NCI-H2107 (cell line): ENCODE measurements at places on chromosomes 1 and 21.

DNA sequence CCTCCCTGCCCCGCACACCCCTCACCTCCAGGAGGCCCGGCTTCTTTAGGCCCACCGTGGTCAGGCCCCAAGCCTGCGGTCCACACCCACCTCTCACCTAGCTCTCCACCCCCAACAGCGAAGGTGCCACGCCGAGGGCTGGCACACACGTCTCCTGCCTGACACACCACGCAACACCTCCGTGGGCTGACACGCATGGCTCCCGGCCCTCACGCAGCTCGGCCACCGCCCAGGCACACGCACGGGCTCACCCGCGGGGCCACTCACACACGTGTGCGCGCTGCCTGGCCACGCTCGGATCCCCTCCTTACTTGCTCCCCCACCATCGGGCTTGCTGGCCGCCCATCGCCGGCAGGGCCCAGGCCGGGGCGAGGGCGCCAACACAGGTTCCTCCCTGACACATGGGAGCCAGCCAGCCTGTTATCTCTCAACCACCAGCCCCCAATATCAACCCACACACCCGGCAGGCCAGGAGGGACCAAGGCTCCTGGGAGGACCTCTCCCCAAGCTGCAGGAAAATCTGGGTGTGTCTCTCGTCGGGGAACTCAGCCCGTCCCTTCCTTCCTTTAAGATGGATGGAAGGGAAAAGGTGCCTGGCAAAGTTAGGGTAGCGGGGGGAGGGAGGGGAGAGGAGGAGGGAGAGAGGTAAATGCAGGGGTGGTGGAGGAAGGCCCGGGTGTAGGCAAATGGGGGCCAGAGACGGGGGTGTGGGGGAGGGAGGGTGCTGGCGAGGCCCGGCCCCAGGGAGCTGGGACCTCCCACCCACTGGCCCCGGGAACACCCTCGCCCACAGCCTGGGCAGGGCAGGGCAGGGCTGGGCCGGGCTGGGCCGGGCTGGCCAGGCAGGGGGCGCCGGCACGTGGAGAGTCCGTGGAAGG is 546 bp downstream of the ELOVL1 start:
- DNase-seq = no peak

GRCh38 chr1:174242856-174243255 is 83.5 kb downstream of the RABGAP1L start:
- DNase-seq = no peak

GRCh38 chr1:1911350-1912041 is 3.6 kb upstream of the CALML6 start:
- no peak for DNase-seq

DNA sequence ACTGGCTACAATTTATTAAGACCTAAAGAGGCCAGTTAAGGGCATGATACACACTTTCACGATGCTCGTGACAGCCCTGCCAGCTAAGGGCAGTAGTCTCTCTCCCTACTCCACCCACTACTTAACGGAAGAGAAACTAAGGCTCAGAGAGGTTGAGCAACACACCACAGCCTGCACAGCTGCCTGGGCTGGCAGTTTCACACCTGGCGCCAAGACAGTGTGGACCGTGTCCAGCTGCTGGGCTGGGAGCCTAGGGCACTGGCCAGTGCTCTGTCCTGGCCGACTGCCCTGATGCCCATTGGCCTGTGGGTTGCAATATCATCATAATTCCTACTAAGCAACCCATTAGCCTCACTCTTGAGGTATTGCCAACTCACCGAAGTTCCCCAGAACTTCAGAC is 27.6 kb downstream of the TENT5C start:
- DNase-seq = no peak

DNA sequence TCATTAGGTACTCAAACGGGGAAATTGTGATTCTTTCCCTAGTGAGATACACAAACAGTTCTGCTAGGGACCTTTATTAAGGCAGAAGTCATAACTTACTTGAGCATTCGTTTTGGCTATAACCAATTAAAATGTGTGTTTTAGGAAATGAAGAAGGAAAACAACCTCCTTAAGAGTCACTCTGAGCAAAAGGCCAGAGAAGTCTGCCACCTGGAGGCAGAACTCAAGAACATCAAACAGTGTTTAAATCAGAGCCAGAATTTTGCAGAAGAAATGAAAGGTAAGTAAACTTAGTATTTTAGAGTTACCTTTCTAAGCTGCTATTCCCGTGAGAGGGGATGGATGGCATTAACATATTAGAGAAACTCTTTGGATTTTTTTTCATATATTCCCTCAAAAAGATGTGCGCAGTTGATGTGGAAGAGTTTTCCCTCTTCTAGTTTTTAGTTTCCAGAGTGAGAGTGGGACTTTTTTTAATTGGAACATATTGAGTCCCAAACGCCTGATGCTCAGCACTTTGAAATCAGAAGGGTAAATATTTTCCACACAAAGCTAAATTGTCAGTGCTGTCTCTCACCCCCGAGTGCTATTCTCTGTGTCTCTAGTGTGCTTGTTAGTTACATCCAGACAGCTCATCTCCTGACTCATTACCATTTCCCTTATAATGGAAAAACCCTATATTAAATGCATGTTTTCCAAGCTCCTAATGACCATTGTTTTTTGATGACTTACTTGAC is 34.9 kb downstream of the CENPF start:
- no peak for DNase-seq

DNA sequence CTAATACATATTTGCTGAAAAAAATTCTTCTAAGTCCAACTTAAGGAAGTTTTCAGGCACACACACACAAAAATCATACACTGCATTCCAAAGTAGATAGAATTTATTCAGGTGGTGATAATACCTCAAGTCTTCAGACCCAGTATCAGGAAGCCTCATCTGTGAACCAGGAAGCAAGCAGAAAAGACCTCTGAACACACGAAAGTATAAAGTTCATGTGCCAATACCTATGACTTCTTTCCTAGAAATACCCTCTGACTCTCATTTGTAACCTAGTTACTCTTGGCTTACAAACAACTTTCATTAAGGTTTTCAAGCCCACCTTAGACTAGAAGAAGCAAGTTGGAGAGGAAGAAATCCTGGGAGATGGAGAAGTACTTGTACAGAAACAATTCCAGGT is 35.7 kb upstream of the IFNLR1 start:
- no peak for DNase-seq

DNA sequence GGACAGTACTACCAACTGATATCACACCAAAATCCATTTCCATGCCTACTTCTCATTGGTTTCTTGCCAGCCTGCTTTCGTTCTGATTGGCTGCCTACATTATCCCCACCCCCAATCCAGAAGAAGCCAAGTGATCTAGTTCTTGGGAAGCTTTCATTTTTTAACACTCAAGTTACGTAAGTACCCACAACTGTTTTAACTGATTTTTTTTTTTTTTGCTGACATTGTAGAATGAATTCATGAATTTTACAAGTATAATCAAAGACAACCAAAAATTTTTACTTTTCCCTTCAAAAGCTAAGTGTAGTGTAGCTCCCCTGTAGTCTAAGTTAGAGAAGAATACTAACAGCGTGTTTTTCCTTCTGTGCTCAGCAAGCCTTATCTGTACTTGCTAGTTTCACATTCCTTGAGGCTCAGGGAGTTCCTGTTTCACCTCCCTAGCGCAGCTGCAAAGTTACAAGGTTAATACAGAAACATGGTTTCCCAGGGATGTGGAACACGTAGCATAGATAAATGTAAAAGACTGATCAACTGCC is at the start of gene SLC9C2:
Gene SLC9C2, minus strand, starts transcription at position 17 of the 536 bp plus-strand sequence. CDS start 1,296 bp downstream, outside the sequence.
- DNase-seq = no peak

DNA sequence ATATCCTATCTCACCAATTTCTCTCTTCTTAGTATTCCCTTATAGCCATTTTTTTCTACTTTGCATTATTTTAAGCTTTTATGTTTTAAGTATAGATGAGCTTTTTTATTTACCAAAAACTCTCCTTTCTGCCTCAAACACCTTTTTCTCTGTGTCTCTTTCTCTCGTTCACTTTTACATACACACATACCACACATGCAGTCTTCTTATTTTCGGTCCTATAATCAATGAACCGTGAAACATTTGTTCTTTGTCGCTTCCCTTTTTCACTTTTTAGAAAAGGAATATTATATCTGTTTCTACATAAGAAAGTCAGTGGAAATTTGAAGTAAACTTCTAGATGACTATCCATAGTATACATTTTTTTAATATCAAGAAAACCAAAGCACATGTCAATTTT is 183.2 kb downstream of the MRPL39 start:
- no peak for DNase-seq

- DNase-seq = no peak
These were observed 319 bp downstream of the HES2 start for GRCh38 chr1:6419397-6419803.

- no peak for DNase-seq
These were observed 6.5 kb downstream of the NBL1 start for GRCh38 chr1:19650416-19651140.

DNA sequence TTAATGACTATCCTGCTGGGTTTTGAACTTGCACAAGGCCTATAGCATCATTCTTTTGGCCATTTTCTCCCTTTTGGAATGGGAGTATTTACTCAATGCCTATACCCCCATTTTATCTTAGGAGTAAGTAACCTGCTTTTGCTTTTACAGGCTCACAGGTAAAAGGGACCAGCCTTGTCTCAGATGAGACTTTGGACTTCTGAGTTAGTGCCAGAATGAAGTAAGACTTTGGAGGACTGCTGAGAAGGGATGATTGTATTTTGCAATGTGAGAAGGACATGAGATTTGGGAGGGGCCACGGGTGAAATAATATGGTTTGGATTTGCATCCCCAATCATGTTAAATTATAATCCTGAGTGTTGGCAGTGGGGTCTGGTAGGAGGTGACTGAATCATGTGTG is 212.7 kb downstream of the FAF1 start:
- no peak for DNase-seq

DNA sequence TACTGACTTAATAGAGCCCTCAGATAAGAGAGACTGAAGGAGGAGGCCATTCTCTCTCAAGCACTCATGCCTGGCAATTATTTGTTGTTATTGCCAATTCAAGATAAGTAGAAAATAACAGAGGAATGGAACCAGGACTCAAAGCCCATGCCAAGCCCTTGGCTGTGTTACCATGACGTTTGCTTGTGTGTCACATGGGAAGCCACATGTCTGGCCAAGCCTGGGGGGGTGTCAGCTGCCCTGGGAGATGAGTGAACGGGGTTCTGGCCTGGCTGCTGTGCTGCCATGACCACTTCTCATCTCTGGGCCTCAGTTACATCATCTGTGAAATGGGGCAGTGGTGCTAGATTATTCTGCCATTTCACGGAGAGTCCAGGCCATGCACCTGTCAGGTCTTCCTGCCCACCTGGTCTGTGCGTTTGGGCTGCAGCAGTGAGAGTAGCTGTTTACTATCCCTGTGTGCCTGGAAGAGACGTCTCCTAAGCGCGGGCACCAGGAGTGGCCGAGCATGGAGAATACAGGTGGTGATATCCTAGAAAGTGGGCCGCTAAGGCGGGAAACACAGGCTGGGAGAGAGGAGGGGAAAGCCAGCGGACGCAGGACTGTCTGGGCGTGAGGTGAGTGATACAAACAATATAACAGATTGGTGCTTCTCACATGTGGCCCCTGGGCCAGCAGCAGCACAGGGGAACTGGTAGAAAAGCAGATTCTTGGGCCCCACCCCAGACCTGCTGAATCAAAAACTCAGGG is 67.8 kb downstream of the MAN1C1 start:
- no peak for DNase-seq

- DNase-seq = no peak
These were observed 3.1 kb downstream of the GJB4 start for GRCh38 chr1:34762474-34763141.

DNA sequence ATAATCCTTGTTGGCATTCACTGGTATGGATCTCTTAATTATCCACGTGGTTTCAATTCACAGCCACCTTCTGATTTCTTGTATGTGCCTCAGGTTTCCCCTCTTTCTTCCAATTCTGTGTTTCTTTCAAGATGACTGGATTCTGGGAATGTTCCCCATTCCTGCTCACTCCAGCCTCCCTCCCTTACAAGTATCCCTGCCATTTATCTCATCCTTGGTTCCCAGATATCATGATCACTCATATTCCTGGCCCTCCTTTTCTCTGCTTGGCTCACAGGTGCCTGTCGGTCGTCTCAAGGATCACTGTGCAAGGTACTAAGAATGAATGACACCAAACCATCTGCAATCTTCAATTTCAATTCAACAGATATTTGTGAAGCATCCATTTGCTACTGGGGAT is 279.2 kb downstream of the ASTN1 start:
- no peak for DNase-seq

DNA sequence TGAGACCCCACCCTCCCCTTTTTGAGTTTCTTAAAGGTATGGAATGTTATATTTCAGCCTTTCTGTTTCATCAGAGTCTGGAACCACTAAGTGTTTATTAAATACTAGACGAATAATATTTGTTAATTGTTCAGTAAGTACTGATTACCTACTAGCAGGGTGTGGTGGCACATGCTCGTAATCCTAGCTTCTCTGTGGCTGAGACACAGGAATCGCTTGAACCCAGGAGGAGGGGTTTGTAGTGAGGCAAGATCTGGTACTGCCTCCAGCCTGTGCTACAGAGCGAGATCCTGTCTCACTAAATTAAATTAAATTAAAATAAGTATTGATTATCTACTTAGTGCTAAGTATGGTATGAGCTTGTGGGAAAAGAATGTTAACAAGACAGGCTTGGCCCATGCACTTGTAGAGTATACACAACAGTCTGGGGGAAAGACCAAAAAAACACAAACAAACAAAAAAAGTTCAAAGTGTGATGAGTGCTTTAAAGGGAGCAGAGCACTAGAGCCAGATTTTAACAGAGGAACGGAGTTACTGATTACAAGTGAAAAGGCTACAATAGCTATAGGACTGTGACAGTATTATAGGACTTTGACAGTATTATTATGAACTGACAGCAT is 2.4 kb downstream of the CEPT1 start:
- DNase-seq = no peak

DNA sequence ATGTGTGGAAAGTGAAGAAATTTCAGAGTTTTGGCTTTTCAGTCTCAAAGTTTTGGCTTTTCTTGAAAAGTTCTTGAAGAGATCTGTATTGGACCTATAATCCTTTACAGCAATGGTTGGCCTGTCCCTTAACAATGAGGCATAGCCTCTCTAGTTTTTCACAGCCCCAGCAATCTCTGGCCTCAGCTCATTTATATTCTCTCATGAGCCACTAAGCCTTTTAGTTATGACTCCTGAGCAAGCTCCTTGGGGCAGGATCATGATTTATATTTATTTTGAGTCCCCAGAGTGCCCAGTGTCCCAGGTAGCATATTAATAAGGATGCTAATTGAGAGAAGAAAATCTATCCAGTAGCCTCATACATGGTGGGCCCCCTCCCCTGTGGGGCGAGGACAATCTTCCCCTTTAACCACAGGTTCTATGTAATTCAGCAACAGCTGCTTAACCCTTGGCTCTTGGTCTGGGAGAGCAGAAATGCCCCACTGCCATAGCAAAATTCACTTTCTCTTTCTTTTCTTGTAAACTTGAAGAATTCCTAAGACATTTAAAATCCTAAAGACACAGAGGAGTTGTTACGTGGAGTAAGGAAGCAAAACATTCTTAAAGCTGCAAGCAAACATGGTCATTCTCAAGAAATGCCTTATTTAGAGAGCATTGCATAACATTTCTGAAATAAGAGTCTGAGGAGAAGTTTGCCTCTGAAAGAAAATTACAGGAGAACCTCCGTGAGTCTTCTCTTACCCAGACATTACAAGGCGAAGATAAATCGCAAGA is 6.3 kb downstream of the NGF start:
- DNase-seq = no peak
